ENCODE measurements at places on chromosomes 11 and 22. TPM values are rescaled to one million over a fixed set of nuclear protein-coding genes. Genes with fewer than 3 reads are reported as not detected.

The TMPRSS5 gene
- total RNA-seq, result 2.3 TPM

The CARD16 gene
- total RNA-seq, result 9.0 TPM

The ANO9 gene
- total RNA-seq, result 76.8 TPM

The SYCE3 gene
- not detected for total RNA-seq

The CDC42EP1 gene
- 80.9 TPM for total RNA-seq

The ANKK1 gene
- 3.2 TPM for total RNA-seq

The SMIM38 gene
- total RNA-seq, result not detected

The C11orf86 gene
- not detected for total RNA-seq

The ABCG4 gene
- total RNA-seq, result 0.26 TPM

The APOL4 gene
- 5.6 TPM for total RNA-seq

The KDM4E gene
- total RNA-seq, result not detected
